ENCODE measurements at places on chromosomes 5 and 9. TPM values are rescaled to one million over a fixed set of nuclear protein-coding genes. Genes with fewer than 3 reads are reported as not detected.

Gene IQGAP2
- total RNA-seq = 21.2 TPM

Gene PCDHA8
- 9.5 TPM for total RNA-seq

Gene F2RL1
- 3.0 TPM for total RNA-seq

Gene IL9
- total RNA-seq = not detected

Gene TSLP
- total RNA-seq = 0.23 TPM

Gene GFI1B
- total RNA-seq = 0.23 TPM

Gene AGXT2
- 0.23 TPM for total RNA-seq

Gene FANCC
- total RNA-seq = 17.3 TPM

Gene ZFR
- 148 TPM for total RNA-seq

Gene LCN15
- not detected for total RNA-seq

Gene HRCT1
- not detected for total RNA-seq

Gene TPPP
- 27.5 TPM for total RNA-seq

Gene NMUR2
- not detected for total RNA-seq

Gene TAF11L10
- not detected for total RNA-seq

Gene SPINK6
- total RNA-seq = not detected

Gene OR1J1
- not detected for total RNA-seq

Gene PCDHGA4
- total RNA-seq = 12.5 TPM

Gene MTREX
- total RNA-seq = 107 TPM

Gene LRRC19
- total RNA-seq = not detected

Gene MCTP1
- 30.7 TPM for total RNA-seq

Gene DPYSL3
- 884 TPM for total RNA-seq

Gene RFX3
- total RNA-seq = 66.4 TPM

Gene RRAGA
- total RNA-seq = 83.7 TPM

Gene HNRNPH1
- total RNA-seq = 668 TPM

Gene SV2C
- 34.4 TPM for total RNA-seq

Gene LECT2
- total RNA-seq = not detected

Gene SH3RF2
- 1.2 TPM for total RNA-seq

Gene CD72
- total RNA-seq = 0.46 TPM

Gene CDH12
- total RNA-seq = 32.1 TPM

Gene LRRC70
- 4.8 TPM for total RNA-seq

Gene UBE2QL1
- total RNA-seq = 22.8 TPM

Gene TDRD7
- 18.7 TPM for total RNA-seq

Gene GPR21
- 14.3 TPM for total RNA-seq

Gene PRKACG
- total RNA-seq = not detected

Gene SLC6A18
- total RNA-seq = not detected

Gene CYLC2
- not detected for total RNA-seq

Gene MAST4
- 30.2 TPM for total RNA-seq

Gene YIPF5
- 65.7 TPM for total RNA-seq

Gene FAM221B
- 0.23 TPM for total RNA-seq

Gene PCDHA6
- total RNA-seq = 26.3 TPM

Gene PHF24
- 45.2 TPM for total RNA-seq

Gene DOCK8
- total RNA-seq = 4.2 TPM

Gene RETREG1
- 64.4 TPM for total RNA-seq

Gene FBXO4
- 14.8 TPM for total RNA-seq

Gene MZB1
- total RNA-seq = not detected

Gene C5orf52
- not detected for total RNA-seq

Gene NUTM2F
- not detected for total RNA-seq

Gene MAMDC4
- total RNA-seq = 2.8 TPM

Gene GPR151
- 0.46 TPM for total RNA-seq

Gene F12
- 7.4 TPM for total RNA-seq

Gene SNCAIP
- total RNA-seq = 48.2 TPM

Gene CCDC183
- 2.5 TPM for total RNA-seq
